Activated CD8-positive, alpha-beta memory T cell treated with anti-CD3 and anti-CD28 coated beads for 1 hour (primary cell): ENCODE measurements at places on chromosomes 7 and 10.

- DNase-seq, result no peak
Measured at GRCh38 chr10:101670635-101671034, 24.3 kb downstream of the FBXW4 start.

- no peak for DNase-seq
Measured at GRCh38 chr7:137609500-137609899, 237.3 kb downstream of the DGKI start.

- DNase-seq, result no peak
Measured at GRCh38 chr7:95549818-95550529, 46.3 kb downstream of the PDK4 start.

DNA sequence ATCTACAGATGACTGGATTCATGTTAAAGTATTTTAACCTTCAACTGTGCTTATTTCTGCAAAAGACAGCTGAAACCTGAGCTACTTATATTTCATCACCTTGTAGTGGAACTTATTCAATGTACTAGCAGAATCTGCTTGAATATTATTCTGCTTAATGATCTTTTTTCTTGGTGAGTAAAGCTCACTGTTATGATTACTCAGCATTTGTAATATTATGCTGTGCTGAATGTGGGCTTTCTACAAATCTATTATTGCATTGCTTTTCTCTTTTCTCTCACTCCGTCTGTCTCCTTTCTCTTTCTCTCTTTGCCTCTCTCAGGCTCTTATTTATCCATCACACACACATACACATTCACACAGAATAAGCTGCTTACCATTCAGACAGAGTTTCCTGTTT lies 98.7 kb upstream of the TMEM196 start:
- no peak for DNase-seq

DNA sequence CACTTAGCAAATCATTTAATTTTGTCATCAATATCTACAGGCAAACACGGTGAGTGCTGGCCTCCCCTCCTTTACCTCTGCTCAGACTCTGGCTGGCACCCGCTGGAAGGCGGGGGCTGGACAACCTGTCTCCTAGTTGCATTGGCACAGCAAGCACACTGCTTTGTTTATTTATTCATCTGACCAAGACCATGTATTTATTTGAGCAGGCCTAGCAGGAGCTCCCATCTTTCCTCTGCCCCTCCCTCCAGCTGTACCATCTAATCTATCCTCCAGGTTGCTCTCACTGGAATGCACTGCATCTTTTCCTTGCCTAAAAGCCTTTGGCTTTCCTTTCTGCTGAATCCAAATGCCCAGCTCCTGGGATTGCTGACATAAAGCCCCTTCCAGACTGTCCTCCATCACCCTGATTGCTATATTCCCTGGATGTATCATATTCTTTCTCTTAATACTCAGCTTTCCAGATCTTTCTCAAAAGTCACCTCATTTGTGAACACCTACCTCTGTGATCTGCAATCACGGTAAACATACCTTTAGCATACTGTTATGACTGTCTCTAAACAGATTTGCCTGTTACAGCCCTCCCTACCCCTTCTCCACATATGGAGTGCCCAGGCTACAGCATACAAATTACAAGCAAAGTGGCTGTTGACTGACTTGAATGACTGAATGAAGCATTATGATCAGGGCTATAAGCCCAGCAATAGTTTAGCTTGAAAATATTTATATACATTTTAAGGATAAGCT lies 9.6 kb downstream of the ELMO1 start:
- no peak for DNase-seq

GRCh38 chr7:123608991-123609882 lies 7.6 kb downstream of the ASB15 start:
- DNase-seq, result no peak

DNA sequence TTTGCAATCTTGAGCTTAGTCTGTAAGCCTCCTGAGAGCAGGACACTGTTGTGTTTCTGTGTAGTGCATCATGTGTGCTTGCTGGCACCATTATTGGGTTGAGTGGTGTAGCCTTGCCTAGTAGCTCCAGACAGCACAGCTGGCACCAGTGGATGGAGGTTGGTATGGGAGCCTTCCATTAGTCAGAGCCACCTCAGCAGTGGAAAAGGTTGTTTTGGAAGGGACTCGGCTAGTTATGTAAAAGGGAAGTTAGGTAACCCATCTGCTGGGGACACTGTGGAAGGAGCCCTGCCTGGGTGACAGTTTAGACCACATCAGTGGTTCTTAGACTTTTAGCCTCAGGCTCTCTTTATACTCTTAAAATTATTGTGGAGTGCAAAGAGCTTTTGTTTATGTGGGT lies 16.3 kb downstream of the MINDY4 start:
- DNase-seq, result no peak

DNA sequence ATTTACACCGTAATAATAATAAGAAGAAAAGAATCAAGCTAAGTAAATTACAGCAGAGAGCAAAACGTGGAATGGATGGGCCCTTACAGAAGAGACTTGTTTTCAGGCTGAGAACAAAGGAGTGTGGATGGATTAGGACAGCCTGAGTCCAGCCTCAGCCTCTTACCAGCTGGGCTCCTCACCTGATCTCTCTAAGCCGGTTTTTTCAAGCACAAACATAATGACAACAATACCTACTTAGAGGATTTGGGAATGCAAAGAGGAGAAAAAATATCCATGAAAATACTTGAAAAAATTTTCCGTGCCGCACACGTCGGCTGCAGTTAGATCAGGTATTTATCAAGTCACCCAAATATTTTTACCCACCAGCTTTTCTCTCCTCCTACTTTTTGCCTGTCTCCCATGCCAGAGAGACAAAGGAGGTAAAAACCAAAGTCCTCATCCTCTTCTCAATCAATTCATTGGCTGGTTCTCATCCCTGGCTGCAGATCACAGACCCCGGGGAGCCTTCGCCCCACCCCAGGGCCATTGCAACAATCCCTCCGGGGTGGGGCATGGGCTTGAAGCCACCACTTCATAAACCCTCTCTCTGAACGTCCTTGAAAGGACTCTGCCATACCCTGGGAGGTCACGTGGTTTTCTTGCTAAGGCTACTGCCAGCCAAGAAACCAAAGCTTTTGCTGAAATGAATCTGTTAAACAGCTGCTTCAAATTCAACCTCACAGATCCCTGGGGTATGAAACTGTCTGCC lies 29.7 kb upstream of the GTF2I start:
- DNase-seq, result no peak

DNA sequence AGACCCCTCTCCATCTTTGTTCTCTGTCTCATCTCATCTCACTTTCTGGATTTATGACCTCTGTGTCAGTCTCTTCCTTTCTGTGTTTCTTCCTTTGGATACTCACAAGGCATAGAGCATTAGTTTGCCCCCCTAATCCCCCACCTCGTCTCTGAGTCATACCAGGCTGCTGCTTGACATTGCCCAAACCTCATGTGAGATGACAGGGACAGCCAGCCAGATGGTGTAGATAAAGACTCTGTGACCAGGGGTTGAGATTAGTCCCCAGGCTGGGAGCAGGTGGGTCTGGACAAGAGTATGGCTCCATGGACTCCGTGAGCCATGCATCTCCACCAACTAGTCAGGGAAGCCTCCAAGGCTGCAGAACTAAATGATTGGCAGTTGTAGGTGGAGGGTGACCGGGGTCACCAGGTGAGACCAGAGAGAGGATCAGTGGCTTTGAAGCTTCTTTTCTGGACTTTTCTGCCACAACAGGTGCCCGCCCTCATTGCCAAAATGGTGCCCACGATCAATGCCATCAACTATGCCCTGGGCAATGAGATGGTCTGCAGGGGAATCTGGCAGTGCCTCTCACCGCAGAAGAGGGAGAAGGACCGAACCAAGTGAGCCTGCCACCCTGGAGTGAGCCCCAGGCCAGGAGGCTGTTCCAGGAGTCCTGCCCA lies 13.3 kb downstream of the RGR start:
- no peak for DNase-seq

DNA sequence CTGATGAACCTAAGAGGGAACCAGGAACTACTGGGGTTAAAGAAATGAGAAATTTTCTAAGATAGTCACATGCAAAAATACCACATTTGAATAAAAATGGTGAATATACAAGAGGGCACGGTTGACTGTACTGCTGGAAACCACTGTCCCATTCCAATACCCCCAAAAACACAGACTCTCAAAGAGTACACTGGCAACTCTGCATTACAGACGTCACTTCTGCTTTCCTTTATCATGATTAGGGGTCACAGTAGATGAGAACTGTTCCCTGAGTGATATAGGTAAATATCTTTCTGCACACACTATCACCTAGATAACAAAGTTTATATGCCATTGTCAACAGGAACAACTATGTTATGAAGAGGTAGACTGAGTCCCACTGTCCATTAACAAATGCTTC lies 69.5 kb downstream of the RAPGEF5 start:
- no peak for DNase-seq

DNA sequence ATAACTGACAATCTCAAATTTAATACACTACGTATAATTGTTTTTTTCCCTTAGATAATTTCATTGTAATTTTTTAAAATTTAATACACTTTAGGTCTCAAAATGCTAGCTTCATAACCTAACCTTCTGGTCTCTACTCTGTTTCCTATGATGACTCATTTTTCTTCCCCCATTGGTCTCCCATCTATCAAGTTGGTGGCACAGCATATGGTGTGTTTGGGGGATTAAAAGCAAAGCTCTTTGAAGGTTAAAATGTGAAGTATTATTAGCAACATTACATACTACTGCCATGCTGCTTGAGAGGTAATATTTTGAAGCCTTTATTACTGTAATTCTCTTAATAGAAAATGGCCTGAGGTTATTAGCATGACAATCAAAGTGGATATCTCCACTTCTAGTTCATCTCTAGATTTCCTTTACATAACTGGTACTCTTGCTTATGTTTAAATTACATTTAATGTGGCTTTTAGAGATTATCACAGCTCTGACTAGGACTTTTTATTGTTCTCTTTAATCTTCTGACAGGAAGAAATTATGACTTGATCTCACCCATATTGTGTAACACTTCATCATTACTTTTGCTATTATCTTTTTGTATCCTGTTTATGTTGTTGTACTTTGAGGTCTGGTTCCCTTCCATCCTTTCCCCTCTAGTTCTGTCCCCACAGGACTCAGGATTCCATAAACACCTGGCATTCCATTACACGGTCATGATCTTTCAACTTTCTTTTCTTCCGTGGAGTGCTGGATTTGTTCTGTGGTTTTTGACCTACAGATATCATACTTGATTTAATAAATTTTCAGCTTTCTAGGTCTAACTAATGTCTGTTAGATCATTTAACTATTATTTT lies 185.1 kb downstream of the SEMA3D start:
- DNase-seq, result no peak

DNA sequence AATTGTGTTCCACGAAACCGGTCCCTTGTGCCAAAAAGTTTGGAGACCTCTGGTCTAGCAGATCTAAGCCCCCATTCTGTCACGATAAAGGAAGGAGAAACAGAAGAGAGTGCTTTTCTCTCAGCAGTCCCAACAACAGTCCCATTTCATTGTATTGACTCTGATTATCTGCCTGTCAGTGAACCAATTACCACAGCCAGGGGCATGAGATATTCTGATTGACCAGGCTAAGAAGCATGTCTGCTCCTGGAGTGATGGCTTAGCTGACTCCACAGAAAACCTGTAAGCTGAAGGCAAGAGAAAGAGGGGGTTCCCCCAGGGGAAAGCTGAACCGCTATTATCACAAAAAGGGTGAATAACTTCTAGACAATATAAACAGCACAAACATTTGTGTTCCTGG lies 765.4 kb downstream of the SORCS1 start:
- DNase-seq, result no peak

DNA sequence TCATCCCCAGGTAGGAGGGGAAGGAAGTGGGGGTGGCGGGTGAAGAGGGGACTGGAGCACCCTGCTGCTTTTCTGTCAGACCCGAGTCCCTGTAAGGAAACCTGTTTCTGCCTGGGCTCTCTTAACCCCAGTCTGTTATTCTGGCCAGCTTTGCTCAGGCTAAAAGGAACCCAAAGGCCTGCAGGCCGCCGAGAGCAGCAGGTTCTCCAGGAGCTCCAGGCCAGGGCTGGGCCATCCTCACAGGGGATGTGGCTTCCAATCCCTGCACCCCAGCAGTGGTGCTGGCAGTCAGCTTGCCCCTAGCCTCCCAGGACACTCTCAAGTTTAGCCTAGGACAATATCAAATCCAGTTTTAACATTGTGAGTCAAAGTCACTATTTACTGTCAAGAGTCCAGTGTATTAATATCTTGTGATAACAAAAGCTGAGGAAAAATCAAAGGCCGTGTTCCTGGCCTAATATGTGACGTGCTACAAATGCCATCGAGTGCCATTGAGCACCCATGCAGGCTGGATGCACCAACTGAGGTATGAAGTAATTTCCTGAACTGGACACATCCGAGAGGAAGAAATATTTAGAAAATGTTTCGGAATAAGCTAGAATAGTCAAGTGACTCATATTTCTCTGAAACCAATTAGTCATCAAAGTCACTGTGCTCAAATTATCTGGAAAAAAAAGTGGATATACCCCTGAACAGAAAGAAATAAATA lies 7.0 kb downstream of the PKD1L1 start:
- DNase-seq, result no peak

DNA sequence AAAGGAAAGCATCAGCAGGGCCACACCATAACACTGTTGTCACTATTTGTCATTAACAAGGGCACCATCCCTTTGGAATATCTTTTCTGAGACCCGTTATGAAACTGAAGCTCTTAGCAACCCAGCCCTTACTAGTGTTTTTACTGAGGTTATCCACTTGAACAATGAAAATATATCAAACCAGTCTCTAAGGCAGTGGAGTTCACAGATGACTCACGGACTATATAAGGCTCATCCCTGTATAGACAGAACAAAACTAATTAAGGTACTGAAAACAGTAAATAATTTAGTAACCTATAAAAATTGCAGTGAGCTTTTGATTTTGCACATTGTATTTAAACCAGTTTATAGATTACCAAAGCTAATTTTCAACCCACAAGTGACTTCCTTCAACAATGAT lies 196.0 kb downstream of the ELAPOR2 start:
- DNase-seq, result no peak

- no peak for DNase-seq
Measured at GRCh38 chr7:55326081-55326835, 38.9 kb upstream of the LANCL2 start.

- no peak for DNase-seq
Measured at GRCh38 chr10:24556126-24556749, 167.4 kb downstream of the ARHGAP21 start.

GRCh38 chr10:35424680-35425285 lies 88.5 kb downstream of the CCNY start:
- no peak for DNase-seq

- no peak for DNase-seq
Measured at GRCh38 chr7:114444196-114444595, 29.6 kb downstream of the FOXP2 start.

GRCh38 chr7:117146059-117146458 lies 176.8 kb downstream of the WNT2 start:
- no peak for DNase-seq

DNA sequence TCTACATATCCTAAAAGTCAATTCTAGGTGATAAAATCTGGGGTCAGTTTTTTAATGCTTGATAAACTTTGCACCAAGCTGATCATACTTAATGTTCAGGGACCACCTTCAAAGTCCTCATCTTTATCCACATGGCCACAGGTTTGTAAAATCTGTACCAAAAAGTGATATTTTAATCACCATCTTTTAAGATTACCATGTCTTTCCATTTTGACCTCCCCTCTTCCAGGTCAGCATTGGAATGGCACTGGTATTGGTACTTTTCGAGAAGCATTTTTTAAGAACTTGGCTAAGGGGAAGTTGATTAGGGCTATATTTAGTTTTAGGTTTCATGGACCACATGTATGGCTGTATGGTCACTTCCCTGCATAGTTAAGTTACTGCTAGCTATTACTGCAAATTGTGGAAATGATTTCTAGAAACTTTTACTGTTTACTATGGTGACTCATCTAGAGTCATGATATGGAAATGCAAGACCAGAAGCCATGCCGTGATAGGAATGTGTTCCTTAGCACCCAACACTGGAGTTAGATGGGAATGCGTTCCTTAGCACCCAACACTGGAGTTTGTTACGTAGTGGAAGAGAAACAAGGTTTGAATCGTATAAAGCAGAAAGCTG lies 50.8 kb upstream of the ABLIM1 start:
- DNase-seq, result no peak
